ENCODE measurements at places on chromosomes 2 and 18. TPM values are rescaled to one million over a fixed set of nuclear protein-coding genes. Genes with fewer than 3 reads are reported as not detected.

TCF23 gene
- not detected for total RNA-seq

CABLES1 gene
- 6.7 TPM for total RNA-seq

ADGRF3 gene
- total RNA-seq: 0.16 TPM

CIB4 gene
- total RNA-seq: not detected

POTEI gene
- total RNA-seq: not detected

ACADL gene
- total RNA-seq: 9.2 TPM

MPP4 gene
- total RNA-seq: 0.31 TPM

ASPRV1 gene
- total RNA-seq: 2.8 TPM

IL1R1 gene
- total RNA-seq: 0.78 TPM

IGFBP5 gene
- 17.2 TPM for total RNA-seq

IL1RL1 gene
- not detected for total RNA-seq

Data from occipital lobe (tissue), 3 donors.